Activated CD4-positive, alpha-beta memory T cell treated with anti-CD3 and anti-CD28 coated beads for 36 hours (primary cell): ENCODE measurements at places on chromosomes 6 and 20.

DNA sequence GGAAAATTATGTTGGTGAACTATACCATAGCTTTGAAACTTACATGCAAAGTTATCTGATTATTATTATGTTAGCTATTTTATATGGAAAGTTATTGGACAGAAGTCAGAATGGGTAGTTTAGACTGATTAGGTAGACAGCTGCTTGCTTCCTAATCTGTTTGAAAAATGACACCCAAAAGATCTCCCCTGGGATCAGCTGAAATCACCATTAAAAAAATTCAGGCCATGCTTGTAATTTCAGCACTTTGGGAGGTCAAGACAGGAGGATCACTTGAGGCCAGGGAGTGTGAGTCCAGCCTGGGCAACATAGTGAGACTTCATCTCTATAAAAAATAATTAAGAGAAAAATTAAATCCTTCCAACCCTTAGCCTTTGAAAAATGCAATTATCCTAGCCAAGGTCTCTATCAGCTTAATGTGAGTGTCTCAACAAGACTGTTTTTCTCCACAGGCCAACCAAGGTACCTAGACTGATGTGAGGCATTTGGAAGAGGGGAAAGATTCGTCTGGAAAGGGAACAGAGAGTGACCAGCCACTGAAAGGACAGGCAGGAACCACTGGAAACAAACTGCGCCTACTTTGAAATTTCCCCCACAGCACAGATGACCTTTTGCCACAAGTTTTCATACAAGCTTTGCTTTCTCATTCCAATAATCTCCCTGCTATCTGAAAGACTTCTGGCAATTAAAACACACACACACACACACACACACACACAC is 232.3 kb downstream of the GMPR start:
- peaks cover 4% of the 10 kb centered on the region for H3K36me3 ChIP-seq
- DNase-seq: no peak
- peaks cover 86% of the 10 kb centered on the region for H3K4me1 ChIP-seq

DNA sequence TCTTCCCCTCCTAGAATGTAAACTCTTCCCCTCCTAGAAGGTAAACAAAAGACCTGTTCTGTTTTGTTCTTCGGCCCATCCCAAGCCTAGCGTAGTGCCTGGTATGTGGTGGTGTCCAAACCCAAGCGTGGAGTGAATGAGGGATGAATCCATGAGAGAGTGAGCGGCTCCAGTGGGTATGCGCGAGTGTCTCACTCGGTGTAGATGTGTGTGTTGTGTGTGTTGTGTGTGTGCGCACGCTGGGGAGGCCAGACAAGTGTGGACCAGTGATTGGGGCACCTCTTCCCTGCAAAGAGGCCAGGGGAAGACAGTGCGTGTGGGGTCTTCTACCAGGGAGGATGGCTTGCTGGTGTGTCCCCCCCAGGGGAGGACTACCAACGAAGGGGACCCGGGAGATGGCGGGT is 392 bp upstream of the SLC2A10 start:
- peaks cover 10% of the 10 kb centered on the region for H3K4me1 ChIP-seq
- no peak for DNase-seq
- H3K27ac ChIP-seq: no peak overlapping the region
- H3K36me3 ChIP-seq: no peaks in the 10 kb centered on the region
- H3K27me3 ChIP-seq: peaks cover 56% of the 10 kb centered on the region

DNA sequence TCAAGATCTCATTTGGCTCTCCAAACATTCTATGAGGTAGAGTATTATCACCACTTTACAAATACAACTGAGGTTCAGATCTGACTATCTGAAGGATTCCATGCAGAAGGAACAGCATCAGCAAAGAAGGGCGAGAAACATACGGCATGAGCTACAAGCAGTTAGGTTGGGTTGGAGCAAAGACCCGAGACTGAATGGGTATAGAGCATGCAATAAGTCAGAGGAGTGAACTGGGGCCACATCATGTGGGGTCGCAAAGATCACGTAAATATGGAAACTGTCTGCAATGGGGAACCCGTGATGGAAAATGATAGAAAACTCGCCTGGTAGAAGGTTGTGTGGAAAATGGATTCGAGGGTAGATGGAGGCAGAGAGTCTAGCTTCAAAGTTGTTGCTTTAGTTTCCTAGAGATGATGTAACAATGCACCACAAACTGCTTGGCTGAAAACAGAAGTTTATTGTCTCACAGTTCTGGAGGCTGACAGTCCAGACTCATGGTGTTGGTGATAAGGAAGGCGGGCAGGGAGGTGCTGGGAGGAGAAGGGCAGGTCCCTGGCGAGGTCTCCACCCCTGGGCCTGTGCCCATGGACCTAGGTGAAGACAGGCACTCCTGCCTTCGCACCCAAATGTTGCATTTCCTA is 44.3 kb upstream of the BCLAF1 start:
- no peaks in the 10 kb centered on the region for H3K36me3 ChIP-seq
- no peak overlapping the region for H3K27ac ChIP-seq
- H3K4me3 ChIP-seq: no peak overlapping the region
- no peaks in the 10 kb centered on the region for H3K27me3 ChIP-seq
- no peaks in the 10 kb centered on the region for H3K4me1 ChIP-seq

GRCh38 chr6:134400941-134401340 is 83.0 kb upstream of the SGK1 start:
- H3K27ac ChIP-seq: no peak overlapping the region
- H3K27me3 ChIP-seq: no peaks in the 10 kb centered on the region
- no peak overlapping the region for H3K4me3 ChIP-seq
- H3K4me1 ChIP-seq: peaks cover 9% of the 10 kb centered on the region
- DNase-seq: no peak
- H3K36me3 ChIP-seq: no peaks in the 10 kb centered on the region

GRCh38 chr6:33865478-33866077 is 61.8 kb upstream of the MLN start:
- H3K4me1 ChIP-seq: peaks cover 29% of the 10 kb centered on the region
- H3K4me3 ChIP-seq: no peak overlapping the region
- H3K27ac ChIP-seq: no peak overlapping the region
- peaks cover 2% of the 10 kb centered on the region for H3K27me3 ChIP-seq
- H3K36me3 ChIP-seq: no peaks in the 10 kb centered on the region

DNA sequence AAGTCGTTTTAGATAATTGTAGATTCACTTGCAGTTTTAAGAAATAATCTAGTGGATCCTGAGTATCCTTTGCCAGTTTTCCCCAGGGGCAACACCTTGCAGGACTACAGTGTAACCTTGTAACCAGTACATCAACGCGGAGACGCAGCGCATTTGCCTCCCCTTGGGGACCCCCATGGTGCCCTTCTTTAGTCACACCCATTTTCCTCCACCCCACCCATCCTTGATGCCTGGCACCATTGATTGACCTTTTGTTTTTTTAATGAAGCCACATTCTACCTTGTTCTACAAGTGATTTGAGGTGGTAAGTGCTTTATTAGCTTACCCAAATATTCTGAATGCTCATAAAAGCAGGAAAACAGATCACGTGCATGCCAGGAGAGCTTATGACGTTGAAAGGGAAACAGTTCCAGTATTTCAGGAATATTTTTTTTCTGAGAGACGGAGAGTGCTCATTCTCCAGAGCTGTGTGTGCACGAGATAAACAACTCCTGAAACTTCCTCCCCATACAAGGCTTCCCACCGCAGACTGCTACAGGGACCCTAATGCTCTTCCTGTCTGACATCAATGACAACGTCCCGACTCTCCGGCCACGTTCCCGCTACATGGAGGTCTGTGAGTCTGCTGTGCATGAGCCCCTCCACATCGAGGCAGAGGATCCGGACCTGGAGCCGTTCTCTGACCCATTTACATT is 35.7 kb downstream of the CDH26 start:
- no peaks in the 10 kb centered on the region for H3K36me3 ChIP-seq
- no peaks in the 10 kb centered on the region for H3K4me1 ChIP-seq
- H3K4me3 ChIP-seq: no peak overlapping the region
- no peak for DNase-seq
- no peaks in the 10 kb centered on the region for H3K27me3 ChIP-seq

GRCh38 chr20:63979229-63979556 is 249 bp downstream of the SAMD10 start:
- H3K4me3 ChIP-seq: peak overlapping the region; percentile 76
- H3K4me1 ChIP-seq: peaks cover 58% of the 10 kb centered on the region
- H3K36me3 ChIP-seq: peaks cover 32% of the 10 kb centered on the region
- H3K27me3 ChIP-seq: no peaks in the 10 kb centered on the region

DNA sequence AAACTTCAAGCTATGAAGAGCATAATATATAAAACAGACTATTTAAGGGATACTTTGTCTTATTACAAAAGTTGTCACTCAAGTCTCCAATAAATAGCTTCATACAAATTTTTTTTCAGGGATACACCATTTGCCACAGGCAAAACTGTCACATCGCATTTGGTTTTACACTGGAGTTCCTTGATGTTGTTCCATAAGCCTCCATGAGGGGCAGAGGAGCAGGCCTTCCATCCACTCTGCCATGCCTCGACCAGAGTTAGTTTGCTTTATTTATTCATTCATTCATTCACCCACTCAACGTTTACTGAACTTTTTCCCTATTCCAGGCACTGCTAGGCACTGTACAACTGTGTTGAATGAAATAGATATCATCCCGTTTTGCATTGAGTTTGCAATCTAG is 246.6 kb downstream of the PHF3 start:
- H3K36me3 ChIP-seq: no peaks in the 10 kb centered on the region
- H3K27me3 ChIP-seq: peaks cover 4% of the 10 kb centered on the region
- H3K4me3 ChIP-seq: no peak overlapping the region
- DNase-seq: no peak

GRCh38 chr6:18680842-18681241 is 293.7 kb downstream of the RNF144B start:
- no peaks in the 10 kb centered on the region for H3K4me1 ChIP-seq
- H3K4me3 ChIP-seq: no peak overlapping the region
- no peaks in the 10 kb centered on the region for H3K36me3 ChIP-seq
- DNase-seq: no peak
